Activated naive CD4-positive, alpha-beta T cell treated with anti-CD3 and anti-CD28 coated beads for 36 hours (primary cell): ENCODE measurements at places on chromosomes 5 and 9. TPM values are rescaled to one million over a fixed set of nuclear protein-coding genes. Genes with fewer than 3 reads are reported as not detected.

SKIC3 gene
- total RNA-seq, result 67.4 TPM

PLCXD3 gene
- total RNA-seq, result not detected

DNA sequence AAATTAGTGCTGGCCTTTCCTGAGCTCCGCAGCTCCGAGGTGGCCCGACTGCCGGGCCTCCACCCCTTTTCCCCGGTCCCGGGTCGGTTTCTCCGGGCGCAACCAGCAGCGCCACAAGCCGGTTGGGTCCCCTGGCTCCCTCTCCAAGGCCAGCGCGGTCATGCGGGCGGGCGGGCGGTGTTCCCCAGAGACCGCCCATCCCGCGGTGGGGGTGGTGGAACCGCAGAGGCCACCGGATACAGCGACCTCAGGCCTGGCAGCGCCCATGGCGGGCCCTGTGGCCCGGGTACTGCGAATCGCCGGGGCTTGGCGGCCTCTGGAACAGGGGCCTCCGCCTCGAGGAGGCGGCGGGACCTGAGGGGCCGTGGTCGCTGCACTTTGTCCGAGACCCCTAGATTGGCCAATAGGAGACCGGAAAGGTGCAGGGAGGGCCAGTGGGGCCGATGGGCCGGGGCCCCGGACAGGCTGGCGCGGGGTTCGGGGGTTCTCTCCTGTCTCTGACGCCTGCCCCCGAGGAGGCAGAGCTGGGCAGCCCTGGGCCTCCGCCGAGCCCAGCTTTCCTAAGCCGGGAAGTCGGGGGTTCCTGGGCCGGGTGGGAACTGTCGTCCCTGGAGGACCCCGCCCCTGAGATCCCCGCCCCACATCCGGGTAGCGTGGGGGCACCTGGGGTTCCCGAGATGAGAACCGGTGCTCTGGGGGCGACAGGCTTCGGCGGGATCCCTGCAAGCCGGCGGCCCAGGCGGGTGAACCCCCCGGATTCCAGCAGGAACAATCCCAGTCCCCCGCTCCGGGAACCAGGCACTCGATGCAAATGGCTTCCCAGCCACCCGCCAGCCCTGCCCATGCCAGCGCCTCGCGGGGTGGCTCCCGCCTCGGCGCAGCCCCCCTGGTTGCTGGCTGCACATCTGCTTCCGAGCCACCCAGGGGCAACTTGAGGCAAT lies 293.9 kb downstream of the ZSWIM6 start:
- peak; percentile 60 for DNase-seq

DNA sequence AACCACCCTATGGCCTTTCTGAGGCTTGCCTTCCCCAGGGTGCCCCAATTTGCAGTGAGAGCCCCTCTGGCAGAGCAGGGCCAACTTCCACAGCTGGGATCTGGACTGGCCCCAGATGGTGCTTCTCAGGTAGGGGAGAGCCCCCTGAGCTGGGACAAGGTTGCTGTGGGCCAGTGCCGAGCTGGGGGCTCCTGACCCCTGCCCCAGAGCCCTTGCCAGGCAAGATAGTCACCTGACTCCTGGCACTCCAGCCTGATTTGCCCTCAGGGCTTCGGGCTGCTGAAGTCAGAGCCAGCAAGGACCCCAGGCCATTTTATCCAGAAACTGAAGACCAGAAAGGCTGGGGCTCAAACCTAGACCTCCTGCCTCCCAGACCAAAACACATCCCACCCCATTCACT lies 33.4 kb upstream of the AKNA start:
- no peak for DNase-seq

GRCh38 chr5:11143456-11144267 lies 382.6 kb upstream of the DAP start:
- peak; percentile 91 for DNase-seq

DNA sequence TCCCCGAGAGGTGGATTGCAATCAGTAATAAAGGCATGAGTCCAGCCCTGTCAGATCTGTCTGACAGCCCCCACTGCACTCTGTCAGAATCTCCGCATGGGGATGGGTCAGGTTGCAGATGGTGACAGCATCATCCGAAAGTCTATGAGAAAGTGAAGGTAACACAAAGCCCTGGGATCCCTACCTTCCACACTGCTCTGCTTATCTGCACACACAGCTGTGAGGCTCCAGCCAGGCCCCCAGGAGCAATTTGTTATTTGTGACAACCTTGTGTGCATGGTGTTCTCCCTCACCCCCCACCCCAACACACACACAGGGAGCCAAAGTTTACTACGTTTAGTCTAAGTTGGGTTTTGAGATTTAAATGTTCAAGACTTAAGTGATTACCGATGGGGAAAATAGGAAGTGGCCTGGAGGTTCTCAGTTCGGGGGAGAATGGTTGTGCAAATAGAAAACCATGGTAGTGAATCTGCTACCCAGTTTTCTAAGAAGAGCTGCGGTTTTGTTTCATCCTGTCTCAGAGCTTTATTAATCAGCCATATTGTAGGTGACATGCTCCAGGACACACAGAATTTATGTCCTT lies 92.7 kb downstream of the SV2C start:
- DNase-seq, result no peak

GRCh38 chr9:97518909-97519307 lies 17.4 kb downstream of the TMOD1 start:
- DNase-seq, result no peak

DNA sequence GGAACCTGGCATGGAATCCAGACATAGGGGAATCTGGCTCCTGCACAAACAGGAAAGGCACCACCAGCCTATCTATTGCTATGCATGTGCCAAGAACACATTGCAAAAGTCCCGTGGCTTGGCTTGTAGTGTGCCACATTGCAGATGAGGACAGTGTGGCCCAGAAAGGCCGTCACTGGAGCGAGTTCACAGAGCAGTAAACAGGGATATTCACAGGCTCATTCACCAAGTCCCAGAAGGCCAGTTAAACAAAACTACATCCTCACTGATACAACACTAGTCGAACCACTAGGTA lies 39.6 kb upstream of the TRIM32 start:
- DNase-seq, result no peak

GRCh38 chr5:132176987-132177386 lies 50.7 kb downstream of the P4HA2 start:
- DNase-seq, result no peak
